ENCODE measurements at places on chromosomes 1 and 21. TPM values are rescaled to one million over a fixed set of nuclear protein-coding genes. Genes with fewer than 3 reads are reported as not detected.

ALPL gene
- 17.4 TPM for total RNA-seq

CAPZA1 gene
- 84.9 TPM for total RNA-seq

BLACAT1 gene
- 0.70 TPM for total RNA-seq

DTL gene
- total RNA-seq = 9.8 TPM

PTPRU gene
- total RNA-seq = 35.8 TPM

ERVH48-1 gene
- 0.18 TPM for total RNA-seq

CNTN2 gene
- 1.8 TPM for total RNA-seq

AADACL4 gene
- total RNA-seq = 0.82 TPM

ICOSLG gene
- 4.5 TPM for total RNA-seq

Data from metanephros (tissue), 2 donors.